ENCODE measurements at places on chromosomes 7 and 10.

DNA sequence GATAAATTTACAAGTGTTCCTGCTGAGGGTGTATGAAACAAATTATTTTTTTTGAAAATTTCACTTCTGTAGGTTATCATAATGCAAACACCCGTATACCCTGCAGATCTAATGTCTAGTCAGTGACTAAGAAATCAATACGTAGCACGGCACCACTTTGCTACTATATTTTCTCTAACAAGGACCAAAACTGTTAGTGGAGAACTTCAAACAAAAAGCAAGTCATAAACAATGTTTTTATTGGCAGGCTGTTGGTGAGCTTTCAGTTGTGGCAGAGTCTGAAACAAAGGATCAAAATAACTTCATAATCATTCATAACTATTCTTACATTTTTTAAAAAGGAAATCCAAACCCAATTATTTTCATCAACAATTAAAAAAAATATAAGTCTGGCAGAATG lies 11.8 kb downstream of the SEM1 start:
- no peak for DNase-seq

DNA sequence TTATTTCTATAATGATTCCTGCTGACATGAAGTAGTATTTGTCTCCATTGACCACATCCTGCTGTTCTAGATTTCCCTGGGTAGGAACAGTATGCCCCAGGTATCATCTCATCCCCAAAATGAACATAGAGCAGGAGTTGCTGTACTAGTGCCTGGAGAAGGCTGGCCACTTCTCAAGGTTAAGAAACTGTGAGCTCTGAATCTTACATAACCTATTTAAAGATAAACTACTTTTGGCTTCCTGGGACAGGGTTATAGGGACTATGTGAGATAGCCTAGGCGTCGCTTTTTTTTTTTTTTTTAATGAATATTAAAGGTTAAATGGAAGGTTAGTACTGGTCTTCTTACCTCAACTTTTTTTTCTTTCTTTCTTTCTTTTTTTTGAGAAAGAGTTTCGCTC lies 103.0 kb downstream of the LRRC4 start:
- DNase-seq: no peak

GRCh38 chr10:5514226-5514850 lies 10.4 kb upstream of the CALML3 start:
- DNase-seq: no peak

DNA sequence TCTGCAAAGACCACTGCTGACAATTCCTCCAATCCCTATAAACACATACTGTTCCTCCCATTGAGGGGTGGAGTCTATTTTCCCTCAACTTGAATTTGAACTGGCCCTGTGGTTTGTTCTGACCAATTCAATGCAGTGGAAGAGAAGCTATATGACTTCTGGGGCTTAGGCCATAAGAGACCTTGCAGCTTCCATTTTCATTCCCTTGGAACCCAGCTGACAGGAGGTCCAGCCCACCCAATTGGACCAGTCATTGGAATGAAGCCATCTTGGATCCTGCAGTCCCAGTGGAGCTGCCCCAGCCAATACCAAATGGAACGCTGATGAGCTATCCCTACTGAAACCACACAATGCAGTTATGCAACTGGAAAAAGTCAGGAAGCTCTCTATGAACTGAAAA lies 8.9 kb upstream of the TMED4 start:
- no peak for DNase-seq

DNA sequence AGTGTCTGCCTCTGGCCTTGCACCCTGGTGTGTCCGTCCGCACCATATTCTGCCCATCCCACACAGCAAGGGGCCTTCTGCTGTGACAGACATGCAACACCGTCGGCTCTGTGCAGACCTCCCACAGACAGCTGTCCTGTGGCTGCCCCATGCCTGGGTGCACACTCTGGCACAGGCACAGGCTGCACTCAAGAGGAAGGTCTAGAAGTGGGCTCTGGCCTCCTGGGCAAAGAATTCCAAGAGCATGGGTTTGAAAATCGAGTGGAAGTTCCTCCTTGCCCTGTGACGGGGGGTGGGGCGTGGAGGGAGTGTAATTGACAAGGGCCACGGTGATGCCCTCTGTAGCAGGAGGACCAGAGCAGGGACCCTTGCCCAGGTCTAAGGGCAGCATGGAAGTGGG lies 4.3 kb upstream of the LOXL4 start:
- DNase-seq: no peak

DNA sequence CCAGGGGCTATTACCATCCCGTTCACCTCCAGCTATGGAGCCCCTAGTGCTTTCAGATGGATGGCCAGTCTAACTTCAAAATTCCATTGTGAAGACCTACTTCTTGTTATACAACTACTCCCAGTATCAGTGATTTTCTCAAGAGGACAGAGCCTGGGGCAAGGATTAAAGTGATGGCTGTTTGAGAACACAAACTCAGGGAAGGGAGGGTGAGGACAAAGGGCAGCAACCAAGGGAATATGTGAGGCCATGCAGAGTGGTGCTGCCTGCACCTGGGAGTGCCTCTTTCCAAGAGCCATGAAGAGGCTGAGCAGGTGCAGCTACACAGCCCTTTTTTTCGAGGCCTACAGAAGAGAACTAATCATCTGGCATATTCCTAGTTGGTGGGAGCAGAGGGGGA lies 303.5 kb upstream of the BMPER start:
- DNase-seq: no peak

- DNase-seq: no peak
Measured at GRCh38 chr10:116100984-116101383, 172.0 kb downstream of the GFRA1 start.

- DNase-seq: peak; percentile 30
Measured at GRCh38 chr10:99551158-99551557, 18.4 kb downstream of the NKX2-3 start.

- DNase-seq: no peak
Measured at GRCh38 chr10:100531761-100532160, 2.1 kb upstream of the NDUFB8 start.

DNA sequence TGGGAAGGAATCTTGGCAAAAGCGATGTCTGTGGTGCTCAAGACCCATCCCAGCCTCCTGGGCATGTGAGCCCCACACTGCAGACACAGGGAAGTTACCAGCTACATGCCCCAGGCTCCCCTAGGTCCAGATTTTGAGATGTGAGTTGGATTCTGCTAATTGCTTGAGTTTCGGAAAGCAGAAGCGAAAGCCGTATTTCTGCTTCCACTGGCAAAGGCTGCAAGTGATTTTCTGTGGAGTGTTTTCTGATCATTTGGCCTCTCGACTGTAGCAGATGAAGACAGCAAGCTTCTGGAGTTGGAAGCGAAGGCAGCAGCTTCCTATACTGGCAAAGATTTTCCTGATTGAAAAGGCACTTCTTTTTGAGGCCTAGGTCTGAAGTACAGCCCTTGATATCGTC lies 29.6 kb downstream of the ANKRD16 start:
- DNase-seq: no peak

DNA sequence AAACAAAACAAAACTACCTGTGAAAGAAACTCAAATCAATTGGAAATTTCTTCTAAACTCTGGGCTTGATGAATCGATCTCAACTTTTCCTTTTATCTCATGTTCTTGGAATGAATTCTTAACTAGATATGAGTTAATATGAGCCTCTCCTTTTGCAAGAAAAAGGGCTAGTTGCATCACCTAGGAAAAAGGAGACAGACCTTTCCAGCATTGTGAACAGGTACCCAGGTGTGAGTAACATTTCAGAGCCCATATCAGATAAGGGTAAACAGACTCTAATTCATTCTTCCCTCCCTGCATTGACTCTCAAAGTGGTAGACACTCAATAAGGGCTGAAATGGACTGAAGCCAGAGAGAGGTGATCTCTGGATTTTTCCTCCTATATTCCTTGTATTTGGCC lies 103.8 kb upstream of the AGR3 start:
- no peak for DNase-seq

DNA sequence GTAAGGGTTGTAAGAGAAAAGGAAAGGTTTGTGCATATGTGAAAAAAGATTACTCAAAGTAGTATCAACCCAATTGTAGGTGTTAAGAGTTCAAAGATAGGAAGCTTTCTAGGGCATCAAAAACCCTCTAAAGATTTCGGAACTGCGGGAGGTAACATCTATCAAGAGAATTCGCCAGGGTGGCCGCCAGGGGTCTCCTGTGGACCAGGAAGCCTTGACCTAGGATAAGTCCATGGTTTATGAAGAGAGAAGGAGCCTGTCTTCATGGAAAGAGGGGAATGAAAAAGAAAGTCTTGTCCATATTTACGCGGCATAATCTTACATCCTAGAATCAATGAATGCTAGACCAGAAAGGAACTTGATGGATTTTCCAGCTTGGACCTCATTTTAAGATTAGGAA lies 140.7 kb upstream of the CALCR start:
- peak; percentile 46 for DNase-seq

DNA sequence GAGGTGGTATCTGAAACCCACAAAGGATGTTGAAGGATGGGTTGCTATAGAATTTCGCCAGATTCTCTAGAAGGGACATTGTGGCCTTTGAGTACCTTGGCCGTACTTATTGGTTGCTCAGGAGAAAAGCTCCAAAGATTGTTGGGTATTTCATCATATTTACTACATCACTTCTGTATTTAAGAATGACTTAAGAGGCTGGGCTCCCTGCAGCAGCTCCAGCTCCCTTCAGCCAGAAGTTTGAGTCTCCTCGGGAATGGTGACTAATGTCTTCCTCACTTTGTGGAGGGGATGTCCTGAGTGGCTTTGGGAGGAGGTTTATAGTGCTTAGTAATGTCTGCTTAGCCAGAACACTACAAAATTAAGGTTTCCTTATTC lies 18.1 kb downstream of the MINDY4 start:
- DNase-seq: no peak

DNA sequence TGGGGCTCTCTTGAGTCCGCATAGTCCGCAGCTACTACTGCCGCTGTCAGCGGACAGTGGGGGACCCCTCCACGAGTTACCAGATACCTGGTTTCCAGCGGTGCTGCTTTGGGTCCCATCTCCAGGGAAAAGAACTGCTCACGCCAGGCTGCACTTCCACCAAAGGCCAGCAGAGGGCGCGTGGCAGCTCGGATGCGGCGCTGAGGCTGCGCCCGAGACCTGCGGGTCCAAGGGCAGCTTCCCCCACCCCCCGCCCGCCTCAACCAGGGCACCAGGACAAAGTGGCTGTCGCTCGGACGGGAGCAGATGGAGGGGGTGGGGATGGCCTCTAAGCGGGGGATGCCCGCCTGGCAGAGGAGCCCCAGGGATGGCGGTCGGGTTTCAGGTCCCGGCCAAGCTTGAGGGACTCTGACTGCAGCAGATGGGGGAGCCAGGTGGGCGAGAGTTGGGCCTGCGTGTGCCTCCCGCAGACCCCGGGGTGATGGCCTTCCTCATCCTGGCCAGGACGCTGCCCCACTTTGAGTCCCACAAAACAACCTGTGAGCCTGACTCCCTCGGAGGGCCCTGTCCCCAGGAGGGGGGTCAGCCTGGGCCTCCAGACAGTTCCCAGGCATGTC lies 23.8 kb upstream of the ZNF735 start:
- DNase-seq: no peak

DNA sequence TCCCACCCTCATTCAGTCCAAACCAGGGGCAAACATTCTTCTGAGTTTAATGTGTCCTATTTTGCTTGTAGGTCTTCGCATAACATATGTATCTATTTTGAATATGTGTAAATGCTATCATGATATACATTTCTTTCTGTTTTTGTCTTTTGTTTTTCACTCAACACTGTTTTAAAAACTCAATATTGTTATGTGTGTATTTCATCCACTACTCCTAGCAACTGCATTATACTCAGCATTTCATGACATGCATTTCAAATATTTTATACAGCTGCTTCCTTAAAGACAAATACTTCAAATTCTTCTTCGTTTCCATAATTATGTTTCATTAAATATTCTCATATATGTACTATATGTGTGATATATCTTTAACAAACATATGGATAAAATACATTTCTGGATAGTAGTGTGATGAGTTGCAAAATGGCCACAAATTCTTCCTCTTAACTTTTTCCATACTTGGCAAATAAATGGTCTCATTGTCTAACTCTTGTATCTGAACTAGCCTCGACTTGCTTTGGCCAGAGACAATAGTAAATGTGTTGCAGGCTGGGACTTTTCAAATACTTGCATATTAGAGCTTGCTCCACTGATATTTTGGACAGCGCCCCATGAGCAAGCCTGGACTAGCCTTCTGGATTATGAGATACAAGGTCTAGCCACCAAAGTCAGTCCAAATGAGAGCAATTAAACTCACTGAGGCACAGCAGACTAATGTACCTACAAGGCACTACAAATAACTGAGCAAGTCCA lies 539.7 kb upstream of the KCND2 start:
- no peak for DNase-seq

GRCh38 chr10:66799474-66799873 lies 126.4 kb upstream of the LRRTM3 start:
- DNase-seq: no peak

- DNase-seq: peak; percentile 75
Measured at GRCh38 chr10:15167411-15168290, 842 bp downstream of the NMT2 start.

GRCh38 chr10:99660662-99661376 lies 1.5 kb downstream of the ENTPD7 start:
- no peak for DNase-seq

GRCh38 chr7:37943905-37944736 lies 23.7 kb downstream of the EPDR1 start:
- DNase-seq: no peak

GRCh38 chr7:27399791-27400567 lies 157.4 kb downstream of the EVX1 start:
- DNase-seq: no peak

- DNase-seq: no peak
Measured at GRCh38 chr10:16437540-16437894, 707 bp downstream of the PTER start.

GRCh38 chr10:129918836-129919235 lies 45.2 kb downstream of the EBF3 start:
- no peak for DNase-seq

DNA sequence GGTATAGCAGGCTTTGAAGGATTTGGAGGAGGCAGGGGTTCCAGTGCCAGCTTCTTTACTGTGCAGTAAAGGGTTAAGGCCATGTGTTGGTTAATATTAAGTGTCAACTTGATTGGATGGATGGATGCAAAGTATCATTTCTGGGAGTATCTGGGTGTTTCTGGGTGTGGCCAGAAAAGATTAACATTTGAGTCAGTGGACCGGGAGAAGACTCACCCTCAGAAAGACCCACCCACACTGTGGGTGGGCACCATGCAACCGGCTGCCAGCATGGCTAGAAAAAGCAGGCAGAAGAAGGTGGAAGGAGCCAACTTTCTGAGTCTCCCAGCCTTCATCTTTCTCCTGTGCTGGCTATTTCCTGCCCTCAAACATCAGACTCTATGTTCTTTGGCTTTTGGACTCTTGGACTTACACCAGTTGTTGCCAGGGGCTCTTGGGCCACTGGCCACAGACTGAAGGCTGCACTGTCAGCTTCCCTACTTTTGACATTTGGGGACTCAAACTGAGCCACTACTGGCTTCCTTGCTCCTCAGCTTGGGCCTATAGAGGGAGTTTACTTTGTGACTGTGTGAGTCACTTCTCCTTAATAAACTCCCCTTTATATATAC lies 6.8 kb upstream of the TRUB1 start:
- DNase-seq: no peak
